ENCODE measurements at places on chromosomes 7 and 10.

DNA sequence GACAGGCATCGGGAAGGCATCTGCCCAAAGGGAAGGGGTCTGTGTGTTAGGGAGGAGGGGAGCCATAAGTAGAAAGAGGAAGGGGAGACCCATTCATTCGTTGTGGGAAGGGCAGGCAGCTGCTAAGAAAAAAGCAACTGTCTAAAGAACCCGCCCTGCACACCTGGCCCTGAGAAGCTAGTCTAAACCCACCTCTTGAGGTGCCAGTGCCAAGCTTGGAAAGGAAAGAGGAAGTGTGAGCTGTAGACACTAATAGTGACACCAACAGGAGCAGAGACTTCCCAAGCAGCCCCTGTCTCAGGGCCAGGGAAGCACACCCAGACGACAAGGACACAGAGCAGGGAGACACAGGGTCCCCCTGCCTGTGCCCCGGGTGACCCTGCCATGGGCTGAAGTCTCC is 40.8 kb upstream of the PRSS58 start:
- no peak for DNase-seq

DNA sequence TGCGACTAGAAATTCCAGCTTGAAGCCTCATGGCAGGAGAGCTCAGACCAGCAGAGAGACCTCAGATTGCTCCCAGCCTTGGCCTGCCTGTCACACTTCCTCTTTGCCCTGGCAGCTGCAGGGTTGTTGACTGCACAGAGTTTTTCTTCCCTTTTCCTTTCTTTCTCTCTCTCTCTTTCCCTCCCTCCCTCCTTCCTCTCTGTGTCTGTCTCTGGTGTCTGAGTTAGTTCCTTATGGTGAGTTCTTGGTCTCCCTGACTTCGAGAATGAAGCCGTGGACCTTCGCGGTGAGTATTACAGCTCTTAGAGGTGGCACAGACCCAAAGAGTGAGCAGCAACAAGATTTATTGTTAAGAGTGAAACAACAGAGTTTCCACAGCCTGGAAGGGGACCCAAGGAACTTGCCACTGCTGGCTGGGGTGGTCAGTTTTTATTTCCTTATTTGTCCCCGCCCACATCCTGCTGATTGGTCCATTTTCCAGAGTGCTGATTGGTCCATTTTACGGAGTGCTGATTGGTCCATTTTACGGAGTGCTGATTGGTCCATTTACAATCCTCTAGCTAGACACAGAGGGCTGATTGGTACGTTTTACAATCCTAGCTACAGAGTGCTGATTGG is 266.3 kb downstream of the RPS24 start:
- DNase-seq: no peak

DNA sequence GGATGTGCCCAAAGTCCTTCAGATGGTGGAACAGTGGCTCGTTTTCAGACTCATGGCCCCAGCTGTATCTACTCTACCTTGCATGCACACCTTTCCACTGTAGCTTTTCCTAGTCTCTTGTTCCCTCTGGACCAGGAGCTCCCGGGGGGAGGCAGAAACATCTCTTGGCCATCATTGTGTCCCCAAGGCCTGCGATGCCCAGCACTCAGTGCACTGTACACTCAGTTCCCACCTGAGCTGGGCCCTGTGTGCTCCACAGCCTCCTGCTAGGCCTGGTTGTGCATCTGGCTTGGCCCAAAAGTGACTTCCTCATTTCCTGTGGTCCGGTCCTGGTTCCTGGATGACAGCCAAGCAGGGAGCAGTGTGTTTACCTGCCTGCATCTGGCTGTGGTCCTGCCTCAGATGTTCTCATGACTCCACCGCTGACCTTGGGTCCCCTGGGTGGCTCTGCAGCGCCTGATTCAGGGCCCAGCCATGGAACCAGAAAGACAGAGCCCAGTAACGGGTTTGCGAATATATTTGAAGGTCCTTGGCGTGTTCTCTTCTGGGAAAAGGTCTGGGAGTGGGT is 9.9 kb upstream of the DOCK1 start:
- DNase-seq: no peak

DNA sequence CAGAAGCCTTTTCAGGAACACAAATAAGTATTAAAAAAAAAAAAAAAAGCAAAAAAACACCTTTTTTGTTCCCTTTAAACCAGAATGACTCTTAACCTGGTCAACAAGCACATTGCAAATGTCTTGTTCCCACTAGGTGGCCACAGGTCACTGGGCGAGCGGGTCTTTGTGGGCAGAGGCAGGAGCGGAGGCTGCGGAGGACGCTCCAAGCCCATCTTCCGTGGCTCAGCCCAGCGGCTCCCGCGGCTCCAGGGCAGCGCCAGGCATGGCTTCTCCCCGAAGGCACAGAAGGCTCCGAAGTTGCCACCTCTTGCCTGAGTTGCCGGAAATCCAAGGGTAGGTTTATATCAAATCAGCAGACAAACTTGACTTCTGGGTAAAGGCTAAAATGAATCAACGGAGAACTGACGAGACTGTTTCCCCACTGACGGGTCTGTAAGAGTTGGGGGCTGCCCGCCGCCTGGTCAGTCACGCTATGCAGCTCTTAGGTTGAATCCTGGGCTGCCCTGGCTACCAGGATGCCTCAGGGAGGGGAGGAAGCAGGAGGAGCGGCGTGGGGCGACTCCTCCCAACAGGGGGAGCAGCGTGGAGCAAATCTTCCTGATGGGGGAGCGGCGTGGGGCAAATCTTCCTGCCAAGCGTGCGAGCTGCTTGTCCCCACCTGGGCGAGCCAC is 144.5 kb downstream of the PTPRN2 start:
- no peak for DNase-seq

DNA sequence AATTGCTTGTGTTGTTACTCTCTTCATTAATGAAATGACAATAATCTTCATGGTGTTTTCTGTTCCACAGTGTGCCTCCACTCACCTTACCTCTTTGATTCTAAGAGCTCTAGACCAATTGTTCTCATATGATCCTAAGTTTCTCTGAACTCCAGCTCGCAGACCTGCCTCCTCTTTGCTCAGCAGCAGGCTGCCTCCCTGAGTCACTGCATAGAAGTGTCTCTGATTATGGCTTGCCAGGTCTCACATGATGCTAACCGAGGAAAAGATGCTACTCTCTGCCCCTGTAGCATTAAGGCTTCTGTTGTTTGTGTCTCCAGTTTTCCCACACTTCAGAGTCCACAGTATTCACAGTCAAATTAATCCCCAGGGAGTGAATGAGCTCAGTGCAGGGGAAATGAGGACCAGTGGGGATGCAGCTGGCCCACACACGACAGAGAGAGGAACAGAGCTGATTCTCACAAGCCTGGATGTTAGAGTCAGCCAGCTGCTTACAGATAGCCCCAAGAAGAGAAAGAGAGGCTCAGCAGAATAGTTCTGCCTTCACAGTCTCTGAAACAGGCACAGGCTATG is 145.9 kb upstream of the EGR2 start:
- no peak for DNase-seq

- DNase-seq: no peak
These were observed 13.8 kb downstream of the PIK3CG start for GRCh38 chr7:106878748-106879439.

GRCh38 chr10:24851629-24852028 is 100.8 kb downstream of the PRTFDC1 start:
- DNase-seq: no peak

DNA sequence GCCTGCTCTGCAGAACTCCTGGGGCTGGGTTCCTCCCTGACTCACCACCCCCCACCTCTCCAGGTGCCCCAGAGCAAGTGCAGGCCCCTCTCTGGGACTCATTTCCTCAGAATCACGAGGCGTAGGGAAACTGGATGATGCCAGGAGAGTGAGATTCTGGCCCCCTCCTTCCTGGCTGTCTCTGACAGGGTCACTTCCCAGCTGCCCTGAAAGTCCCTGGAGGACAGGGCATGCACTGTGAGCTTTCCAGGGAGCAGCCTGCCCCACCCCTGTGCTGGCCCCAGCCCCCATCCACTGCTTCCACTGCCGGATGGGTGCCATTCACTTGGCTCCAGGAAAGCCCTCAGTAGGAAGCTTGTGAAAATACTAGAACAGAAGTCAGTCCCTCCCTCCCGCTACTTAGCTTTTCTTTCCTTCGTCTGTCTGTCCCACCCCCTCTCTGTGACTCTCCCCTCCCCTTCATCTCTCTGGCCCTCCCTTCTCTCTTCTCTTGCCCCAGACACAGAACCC is 10.4 kb downstream of the TACR2 start:
- DNase-seq: no peak

GRCh38 chr7:33685981-33686683 is 219.2 kb upstream of the BMPER start:
- DNase-seq: no peak

- no peak for DNase-seq
These were observed 91.7 kb downstream of the ELFN1 start for GRCh38 chr7:1761774-1762173.

- no peak for DNase-seq
These were observed 51.5 kb upstream of the GRM3 start for GRCh38 chr7:86592185-86592584.

- DNase-seq: no peak
These were observed 10.2 kb upstream of the UTF1 start for GRCh38 chr10:133219782-133220181.

- no peak for DNase-seq
These were observed 9.4 kb upstream of the FAM170B start for GRCh38 chr10:49143249-49143648.

DNA sequence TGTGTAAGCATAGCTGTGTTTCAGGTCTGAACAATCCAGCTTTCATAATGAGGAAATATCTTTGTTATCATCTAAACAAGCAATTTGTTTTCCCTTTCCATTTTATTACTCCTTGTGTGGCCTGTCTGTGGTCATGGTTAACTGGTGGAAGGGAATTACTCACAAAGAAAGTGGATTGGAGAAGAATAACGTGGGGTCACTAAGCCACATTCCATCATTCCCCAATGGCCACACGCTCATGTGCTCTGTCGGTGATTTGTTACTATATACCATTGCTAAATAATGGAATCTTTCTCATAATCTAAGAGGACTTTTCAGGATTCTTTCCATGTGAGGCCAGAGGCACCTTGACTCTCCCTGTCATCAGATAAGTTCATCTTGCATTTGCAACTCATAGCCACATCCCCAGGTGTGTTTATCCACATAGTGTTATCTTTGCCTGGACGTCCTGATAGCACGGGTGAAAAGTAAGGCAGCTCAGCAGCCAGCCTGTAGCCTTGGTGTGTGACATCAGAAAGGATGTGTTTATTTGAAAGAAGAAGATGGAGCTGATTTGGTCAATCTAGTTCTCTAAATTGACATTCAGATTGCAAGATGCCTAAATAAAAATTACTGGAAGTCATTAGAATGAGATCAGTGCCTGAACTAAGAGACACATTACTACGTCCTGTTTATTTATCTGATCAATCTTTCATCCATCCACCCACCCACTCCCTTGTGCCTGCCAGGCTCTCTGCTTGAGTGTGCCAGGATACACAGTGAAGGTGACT is 128.9 kb downstream of the CELF2 start:
- DNase-seq: no peak

GRCh38 chr7:16129431-16130110 is 291.8 kb downstream of the CRPPA start:
- no peak for DNase-seq

- DNase-seq: no peak
These were observed 521.9 kb downstream of the TYW1 start for GRCh38 chr7:67518580-67518979.

DNA sequence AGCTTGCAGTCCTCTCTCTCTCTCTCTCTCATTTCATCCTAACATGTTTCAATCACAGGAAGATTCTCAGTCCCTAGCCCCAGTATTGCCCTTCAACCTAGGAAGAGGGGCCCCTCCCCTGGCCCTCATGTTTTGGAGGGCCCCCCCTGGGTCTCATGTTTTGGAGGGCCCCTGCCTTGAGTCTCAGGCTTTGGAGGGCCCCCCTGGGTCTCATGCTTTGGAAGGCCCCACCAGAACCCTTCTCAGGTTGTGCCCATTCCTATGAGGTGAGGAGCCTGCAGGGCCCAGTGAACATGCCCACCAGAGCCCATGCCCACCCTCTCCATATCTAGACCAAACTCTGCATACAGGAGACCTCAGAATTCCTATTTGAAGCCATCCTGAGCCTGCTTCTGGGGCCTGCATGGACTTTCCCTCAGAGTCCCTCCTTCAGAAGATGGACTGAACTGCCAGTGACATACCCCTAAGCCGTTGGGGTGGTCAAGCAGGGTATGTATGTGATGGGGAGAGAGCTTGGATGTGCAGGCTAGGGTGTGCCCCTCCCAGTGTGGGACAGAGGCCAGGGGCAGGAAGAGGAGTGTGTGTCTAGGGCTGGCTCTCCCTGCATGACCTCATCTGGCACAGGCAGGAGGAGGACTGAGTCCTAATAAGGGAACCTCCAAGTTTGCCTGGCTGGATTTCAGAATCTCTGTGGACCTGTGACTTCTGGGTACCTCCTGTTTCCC is 8.1 kb upstream of the VDAC2 start:
- DNase-seq: no peak

DNA sequence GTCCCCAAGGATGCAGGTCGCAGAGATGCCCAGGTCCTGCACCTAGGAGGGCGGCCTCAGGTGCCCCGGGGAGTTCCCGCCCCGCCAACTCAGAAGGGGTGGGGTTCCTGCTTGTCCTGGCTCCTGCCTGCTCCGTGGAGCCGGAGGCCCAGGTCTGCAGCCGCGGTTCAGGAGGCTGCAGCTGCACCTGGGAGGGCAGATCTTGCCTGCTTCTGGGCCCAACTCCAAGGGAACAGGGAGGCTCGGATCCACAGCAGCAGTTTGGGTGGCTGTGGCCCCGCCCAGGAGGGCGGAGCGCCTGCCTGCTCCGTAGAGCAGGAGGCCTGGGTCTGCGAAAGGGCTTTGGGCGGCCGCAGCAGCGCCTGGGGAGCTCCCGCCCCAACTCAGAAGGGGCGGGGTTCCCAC is 108.2 kb upstream of the EGR2 start:
- DNase-seq: no peak

- DNase-seq: no peak
These were observed 26.3 kb downstream of the ANKRD61 start for GRCh38 chr7:6057316-6058129.

- no peak for DNase-seq
These were observed 58.7 kb upstream of the TFEC start for GRCh38 chr7:116089293-116089692.

DNA sequence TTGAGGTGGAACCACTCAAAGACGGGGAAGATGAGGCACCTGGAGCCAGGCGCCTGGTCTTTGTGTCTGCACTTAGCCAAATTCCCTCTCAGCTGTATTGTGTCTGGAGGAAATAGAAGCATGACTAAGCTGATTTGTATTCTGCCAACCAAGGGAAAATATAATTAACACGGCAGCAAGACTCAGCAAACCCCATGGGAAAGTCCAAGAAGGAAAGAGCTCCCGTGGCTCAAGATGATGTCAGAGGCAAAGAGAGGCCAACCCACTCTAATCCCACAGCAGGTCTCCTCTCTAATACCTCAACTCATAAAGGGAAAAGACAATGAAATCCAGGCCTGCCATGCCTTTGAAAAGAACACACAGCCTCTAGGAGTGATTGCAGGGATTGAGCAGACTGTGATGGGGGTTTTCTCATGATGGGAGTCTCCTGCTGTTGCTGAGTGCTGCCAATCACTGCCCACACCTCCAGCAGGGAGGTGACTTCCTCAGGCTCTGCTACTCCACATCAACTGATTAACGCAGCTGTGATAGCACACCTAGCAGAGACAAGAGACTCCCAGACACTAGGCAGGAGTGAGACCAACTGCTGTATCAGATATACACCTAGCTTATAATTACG is 255.5 kb upstream of the C7orf33 start:
- DNase-seq: no peak

- no peak for DNase-seq
These were observed 578.7 kb upstream of the NRP1 start for GRCh38 chr10:33913194-33913593.
